ENCODE measurements at places on chromosomes 16 and 17.

- no peak for DNase-seq
Measured at GRCh38 chr17:62907961-62908360, 58.1 kb upstream of the TANC2 start.

DNA sequence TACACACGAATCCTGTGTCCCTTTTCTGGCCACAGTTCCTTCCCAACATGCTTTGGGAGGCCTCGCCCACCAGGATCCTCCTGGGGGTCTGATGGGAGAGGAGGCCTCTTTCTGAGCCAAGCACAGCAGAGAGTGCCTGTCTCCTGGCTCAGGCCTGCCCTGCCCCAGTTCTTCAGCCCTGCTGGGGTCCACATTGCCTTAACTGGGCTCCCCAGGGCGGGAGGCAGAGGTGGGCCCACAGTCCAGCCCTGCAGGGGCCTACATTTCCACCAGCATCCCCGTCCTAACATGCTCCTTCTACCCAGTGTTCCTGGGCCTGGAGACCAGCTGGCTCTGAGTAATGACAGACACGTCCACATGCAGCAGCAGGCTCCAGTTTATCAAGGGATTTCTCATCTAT lies 29.6 kb downstream of the WNT9B start:
- no peak for DNase-seq

DNA sequence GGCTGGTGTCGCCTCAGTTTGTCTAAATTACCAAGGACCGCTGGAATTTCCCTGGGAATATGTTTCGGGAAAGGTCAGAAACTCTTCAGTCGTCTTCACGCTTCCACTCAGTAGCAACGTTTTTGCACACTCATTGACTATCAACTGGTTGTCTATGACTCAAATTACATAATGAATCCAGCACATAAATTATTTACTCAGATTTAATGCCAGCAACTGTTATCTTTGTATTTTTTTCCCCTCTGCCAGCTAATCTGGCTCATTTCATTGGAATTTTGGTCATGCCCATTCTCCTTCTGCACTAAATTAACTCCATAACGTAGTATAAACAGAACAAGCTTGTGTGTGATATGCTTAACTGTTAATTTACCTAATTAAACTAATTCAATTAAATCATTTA lies 372.7 kb upstream of the ZFHX3 start:
- no peak for DNase-seq

GRCh38 chr16:1834096-1834495 lies 7.1 kb downstream of the FAHD1 start:
- no peak for DNase-seq

DNA sequence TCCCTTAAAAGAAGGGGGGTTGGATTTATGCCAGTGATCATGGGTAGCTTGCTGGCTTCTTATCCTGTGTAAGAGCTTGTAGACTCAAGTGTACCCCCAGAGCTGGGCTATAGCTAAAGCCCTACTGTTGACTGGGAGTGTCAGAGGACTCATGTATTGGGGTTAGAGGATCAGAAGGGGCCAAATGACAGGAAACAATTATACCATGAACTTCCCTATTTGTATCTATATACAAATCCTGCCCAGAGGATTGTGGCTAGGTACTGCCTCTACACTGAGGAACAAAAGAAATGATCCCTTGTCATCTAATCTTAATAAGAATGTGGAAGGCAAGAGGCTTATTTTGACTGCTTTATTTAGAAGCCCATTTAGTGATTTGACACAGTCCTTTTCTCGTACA lies 14.3 kb downstream of the ZP2 start:
- no peak for DNase-seq

GRCh38 chr16:67183-67791 lies 5.1 kb downstream of the RHBDF1 start:
- no peak for DNase-seq

DNA sequence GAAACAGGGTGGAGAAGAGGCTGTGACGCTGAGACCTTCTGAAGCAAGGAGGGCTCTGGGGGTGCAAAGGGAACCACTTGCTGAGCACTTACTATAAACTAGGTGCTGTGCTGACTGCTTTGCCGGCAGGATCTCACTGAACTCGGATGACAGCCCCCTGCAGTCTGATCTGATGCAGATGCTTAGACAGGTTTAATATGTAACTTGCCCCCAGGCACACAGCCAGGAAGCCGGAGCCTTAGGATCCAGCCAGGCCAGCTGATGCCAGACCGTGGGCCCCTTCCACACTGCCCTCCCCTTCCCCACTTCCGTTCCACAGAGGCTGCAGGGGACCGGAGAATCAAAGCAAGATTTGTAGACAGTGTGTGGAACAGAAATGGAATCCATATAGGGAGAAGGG lies 23.1 kb downstream of the SPACA3 start:
- no peak for DNase-seq

DNA sequence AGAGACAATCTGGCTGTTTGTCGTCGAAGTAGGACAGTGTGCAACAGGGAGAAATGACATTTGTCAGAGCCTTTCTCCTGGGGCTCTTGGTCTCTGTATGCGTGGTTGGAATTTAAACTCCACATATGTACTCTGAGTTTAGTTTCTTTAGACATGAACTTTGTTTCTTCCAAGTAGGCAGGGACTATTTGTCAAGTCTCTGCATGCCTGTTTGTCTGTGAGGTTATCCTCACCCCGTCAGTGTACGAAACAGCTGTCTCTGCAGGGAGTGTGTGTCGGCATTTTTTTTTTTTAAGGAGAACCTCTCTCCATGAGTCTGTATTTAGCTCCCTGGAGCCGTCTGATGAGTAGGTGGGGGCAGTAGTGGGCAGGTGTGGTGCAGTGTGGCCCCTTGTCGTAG lies 29.7 kb downstream of the NDEL1 start:
- no peak for DNase-seq

- no peak for DNase-seq
Measured at GRCh38 chr17:75487351-75488070, 27.8 kb downstream of the CASKIN2 start.

DNA sequence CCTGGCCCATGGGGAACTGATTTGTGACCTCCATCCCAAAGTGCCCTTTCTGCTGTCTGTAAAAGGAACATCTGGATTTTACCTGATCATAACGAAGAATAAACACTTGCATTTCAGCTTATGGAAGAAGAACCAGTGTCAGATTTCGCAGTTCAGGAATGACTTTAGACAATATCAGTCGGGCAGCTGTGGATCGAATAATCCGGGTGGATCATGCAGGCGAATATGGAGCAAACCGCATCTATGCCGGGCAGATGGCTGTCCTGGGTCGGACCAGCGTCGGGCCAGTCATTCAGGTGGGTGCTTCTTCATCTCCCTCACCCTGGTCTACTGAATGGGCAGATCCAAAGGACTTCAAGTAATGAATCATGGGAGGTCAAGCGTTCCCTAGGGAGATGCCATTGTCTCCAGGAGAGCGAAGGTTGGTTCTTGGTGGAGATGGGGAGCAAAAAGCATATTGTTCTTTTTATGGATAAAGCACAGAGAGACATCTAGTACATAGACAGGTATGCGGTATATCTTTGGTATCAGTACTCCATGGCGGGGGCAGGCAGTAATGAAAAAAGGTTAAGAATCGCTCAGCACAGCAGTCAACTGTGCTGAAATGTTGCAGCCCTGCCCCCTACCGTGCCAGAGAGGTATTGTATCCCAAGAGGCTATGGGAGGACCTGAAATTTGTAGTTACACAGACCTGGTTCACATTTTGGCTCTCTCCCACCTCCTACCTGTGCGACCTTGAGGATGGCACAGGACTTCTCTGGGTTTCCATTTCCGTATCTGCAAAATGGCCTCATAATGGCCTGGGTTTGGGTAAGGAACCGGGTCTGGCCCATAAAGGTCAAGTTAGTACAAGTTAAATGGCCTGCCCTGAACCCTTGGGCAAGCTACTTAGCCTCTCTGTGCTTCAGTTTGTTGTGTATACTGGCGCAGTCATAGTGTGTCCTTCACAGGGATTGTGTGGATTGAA lies 4.7 kb downstream of the COQ7 start:
- DNase-seq = peak; percentile 37

DNA sequence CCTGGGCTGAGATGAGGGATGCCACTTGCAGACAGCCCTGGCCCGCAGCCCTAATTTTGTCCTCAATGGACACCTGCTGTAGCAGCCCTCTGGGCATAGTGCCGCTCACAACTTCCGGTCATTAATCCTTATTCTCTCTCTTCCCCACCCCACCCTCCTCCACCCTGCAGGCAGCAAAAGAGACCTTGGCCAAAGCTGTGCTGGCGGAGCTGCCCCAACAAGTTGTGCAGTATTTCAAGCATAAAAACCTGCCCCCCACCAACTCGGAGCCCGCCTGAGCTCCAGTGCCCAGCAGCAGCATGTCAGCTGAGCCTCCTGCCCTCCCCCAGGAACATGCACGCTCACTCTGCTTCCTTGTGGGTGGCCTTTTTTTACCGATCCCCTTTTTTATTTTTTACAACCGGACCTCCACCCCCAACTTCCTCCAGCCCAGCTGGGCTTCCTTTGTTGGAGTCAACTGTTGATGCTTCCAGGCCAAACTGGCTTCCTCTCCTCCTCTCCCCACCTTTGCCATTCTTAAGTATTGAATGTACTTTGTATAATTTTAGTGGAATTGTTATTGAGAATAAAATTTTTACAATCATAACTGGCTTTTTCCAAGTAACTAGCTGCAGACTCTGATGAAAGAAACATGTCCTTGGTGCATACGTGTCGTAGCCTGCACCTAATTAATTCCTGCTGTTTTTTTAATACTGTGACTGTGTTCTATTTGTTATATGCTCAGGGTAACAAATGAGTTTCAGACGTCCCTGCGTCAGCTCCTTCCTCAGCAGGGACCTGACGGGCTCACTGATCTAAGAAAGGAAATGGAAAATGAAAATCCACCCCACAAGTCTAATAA lies 38.2 kb downstream of the PSME3IP1 start:
- peak; percentile 81 for DNase-seq

- no peak for DNase-seq
Measured at GRCh38 chr17:62084585-62084984, 19.5 kb upstream of the MED13 start.

- no peak for DNase-seq
Measured at GRCh38 chr16:87838643-87839541, 30.4 kb downstream of the SLC7A5 start.

GRCh38 chr17:78933025-78933958 lies 8.1 kb upstream of the TIMP2 start:
- DNase-seq = peak; percentile 93

DNA sequence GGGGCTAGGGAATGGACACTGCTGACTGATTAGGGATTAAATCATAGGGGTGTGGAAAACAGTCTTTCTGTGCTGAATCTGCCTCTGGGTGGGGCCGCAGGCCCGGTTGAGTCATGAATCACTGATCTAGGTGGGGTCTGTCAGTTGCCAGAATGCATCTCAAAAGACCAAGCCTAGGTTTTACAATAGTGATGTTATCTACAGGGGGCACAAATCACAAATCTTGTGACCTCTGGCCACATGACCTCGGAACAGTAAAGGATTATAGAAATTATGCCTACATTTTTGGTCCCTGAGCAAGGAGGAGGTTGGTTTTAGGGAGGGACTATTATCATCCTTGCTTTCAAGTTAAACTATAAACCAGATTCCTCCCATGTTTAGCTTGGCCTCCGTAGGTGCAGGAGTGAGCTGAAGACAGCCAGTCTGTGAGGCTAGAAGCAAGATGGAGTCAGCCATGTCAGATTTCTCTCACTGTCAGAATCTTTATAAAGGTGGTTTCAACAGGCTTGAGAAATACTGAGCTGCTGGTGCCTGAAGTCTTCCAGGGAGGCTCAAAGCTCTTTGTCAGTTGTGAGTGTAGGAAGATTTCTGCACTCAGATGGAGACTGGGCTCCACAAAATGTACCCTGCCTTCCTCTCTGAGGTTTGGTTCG lies 12.9 kb downstream of the GNGT2 start:
- DNase-seq = no peak

GRCh38 chr16:55302635-55303034 lies 21.4 kb upstream of the IRX6 start:
- DNase-seq = no peak

GRCh38 chr17:21146362-21147015 lies 19.7 kb downstream of the DHRS7B start:
- DNase-seq = no peak

GRCh38 chr16:21654881-21655280 lies 2.5 kb upstream of the IGSF6 start:
- no peak for DNase-seq

DNA sequence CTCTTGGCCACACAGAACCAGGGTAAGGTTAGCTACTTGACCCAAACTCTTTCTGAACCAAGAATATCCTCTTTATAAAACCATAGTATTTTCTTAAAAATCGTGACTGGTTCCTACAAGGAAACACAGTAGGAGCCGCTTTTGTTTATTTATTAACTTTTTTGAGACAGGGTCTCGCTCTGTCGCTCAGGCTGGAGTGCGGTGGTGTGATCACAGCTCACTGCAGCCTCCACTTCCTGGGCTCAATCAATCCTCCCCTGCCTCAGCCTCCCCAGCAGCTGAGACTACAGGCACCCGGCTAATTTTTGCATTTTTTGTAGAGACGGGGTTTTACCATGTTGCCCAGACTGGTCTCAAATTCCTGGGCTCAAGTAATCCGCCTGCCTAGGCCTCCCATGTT lies 14.7 kb upstream of the LITAF start:
- no peak for DNase-seq

- DNase-seq = no peak
Measured at GRCh38 chr17:6241381-6241780, 171.2 kb downstream of the WSCD1 start.

- no peak for DNase-seq
Measured at GRCh38 chr16:11015607-11016006, 71.2 kb downstream of the CLEC16A start.

DNA sequence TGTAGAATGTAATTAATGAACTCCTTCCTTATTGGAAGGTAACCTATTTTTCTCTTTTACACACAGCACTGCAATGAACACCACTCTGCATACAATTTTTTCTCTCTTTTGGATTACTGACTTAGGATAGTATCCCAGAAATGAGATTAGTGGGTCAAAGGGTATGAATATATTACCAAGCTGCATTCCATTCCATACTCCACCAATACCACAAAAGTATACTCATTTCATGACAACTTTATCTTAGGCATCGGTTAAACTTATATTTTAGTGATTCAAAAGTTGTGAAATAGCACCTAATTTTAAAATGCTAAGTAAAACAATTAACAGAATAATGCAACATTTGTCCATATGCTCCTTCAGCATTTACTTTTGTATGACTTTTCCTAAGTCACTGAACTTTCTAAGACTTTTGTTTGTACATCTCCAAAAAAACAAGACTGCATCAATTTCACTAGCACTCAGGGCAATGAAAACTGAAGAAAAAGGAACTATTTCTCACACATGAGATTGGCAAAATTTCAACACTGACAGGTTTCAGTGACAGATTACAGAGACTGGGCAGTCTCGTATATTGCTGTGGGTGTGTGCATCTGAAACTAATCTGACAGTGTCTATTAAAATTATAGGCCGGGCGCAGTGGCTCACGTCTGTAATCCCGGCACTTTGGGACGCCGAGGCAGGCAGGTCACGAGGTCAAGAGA lies 32.1 kb downstream of the HELZ start:
- DNase-seq = peak; percentile 90
